Kidney (tissue), 22 donors: ENCODE measurements at places on chromosomes 7 and 10.
A peak's percentile ranks its signal among the peaks of the same experiment; 100 is the strongest.

DNA sequence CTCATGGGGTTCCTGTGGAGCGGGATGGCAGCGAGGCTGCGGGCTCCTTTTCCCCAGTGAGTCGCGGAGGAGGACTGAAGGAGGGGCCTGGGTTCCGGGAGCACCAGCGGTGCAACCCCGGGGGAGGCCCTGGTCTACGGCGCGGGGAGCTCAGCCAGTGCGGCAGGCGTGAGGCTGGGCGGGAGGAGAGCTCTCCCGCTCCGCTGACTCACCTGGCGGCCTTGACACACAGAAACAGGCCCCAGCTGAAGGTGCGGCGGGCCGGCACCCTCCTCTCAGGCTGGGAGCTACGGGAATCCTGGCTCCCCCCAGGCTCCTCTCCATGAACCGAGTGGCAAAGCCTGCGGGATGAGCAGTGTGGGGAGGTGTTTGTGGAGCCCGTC lies 6.8 kb upstream of the NOM1 start:
- H3K27ac ChIP-seq = no peak overlapping the region
- no peaks in the 10 kb centered on the region for H3K27me3 ChIP-seq
- no peaks in the 10 kb centered on the region for H3K36me3 ChIP-seq
- DNase-seq = peak; percentile 66

DNA sequence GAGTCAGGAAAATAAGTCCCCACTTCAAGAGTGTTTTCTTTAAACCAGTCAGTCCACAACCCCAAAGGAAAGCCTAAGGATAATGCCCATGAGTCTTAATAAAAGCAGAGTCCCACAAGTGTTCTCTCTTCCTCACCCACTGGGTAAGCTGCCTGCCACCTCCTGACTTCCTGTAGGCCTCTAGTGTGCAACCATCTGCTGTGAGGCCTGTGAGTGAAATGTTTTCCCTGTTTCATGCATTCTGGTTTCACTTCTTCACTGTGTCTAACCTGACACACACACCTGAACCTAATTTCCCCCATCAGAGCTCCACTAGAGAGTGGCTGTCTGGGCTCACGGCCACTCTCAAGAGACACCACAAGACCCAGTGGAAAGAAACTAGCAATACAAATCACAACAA lies 38.9 kb upstream of the GDF10 start:
- H3K36me3 ChIP-seq = no peaks in the 10 kb centered on the region
- H3K4me1 ChIP-seq = no peaks in the 10 kb centered on the region
- H3K27me3 ChIP-seq = no peaks in the 10 kb centered on the region
- no peak overlapping the region for H3K27ac ChIP-seq
- DNase-seq = no peak
- H3K4me3 ChIP-seq = no peak overlapping the region

DNA sequence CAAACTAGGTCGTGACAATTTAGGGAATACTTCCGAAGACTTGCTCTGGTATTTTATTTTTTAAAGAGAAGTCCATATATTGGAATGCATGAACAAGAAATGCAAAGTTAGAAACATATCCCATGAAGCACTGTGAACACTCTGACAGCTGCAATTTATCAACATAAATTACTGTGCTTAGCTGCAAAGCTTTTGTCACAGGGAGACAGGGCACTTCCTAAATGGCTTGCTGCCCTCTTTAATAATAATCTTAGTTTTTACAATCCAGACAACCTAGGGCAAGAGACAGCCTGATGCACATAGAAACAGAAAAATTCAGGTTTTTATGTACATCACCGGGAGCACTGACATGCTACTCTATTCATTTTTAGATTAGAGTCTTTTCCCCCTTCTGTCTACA lies 78.3 kb upstream of the NOBOX start:
- no peaks in the 10 kb centered on the region for H3K4me1 ChIP-seq
- H3K27ac ChIP-seq = no peak overlapping the region
- H3K36me3 ChIP-seq = no peaks in the 10 kb centered on the region
- H3K27me3 ChIP-seq = no peaks in the 10 kb centered on the region

DNA sequence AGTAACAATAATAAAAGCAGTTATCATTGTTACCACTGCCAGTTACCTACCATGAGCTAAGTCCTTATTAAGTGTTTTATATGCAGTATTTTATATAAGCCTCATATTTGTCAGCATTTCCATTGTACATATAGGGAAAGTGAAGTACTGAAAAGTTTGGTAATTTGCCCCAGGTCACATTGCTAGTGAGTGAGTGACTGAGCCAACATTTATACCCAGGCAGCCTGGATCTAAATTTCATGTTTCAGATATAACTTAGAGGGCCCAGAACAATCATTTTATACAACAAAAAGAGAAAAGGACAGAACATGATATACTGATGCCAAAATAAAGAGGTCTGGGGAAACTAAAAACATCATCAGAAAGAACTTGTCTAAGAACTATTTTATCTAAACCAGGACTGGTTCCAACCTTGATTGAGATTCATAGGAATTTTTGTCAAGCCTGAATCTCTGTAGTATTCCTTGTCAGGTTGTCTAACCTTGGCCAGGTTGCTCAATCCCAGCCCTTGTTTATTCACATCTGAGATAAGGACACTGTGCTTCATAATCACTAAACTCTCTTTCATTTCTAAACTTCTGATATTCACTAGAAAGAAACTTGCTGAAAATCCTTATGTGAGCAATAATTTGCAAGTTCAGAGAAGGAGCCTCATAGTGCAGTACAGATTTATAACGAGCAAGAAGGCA lies 308.2 kb downstream of the IPMK start:
- H3K27ac ChIP-seq = no peak overlapping the region
- no peaks in the 10 kb centered on the region for H3K27me3 ChIP-seq
- H3K36me3 ChIP-seq = no peaks in the 10 kb centered on the region
- no peaks in the 10 kb centered on the region for H3K4me1 ChIP-seq
- H3K4me3 ChIP-seq = no peak overlapping the region

GRCh38 chr10:19290770-19291169 lies 242.2 kb downstream of the MALRD1 start:
- H3K36me3 ChIP-seq = no peaks in the 10 kb centered on the region
- no peak for DNase-seq
- H3K4me3 ChIP-seq = no peak overlapping the region
- no peaks in the 10 kb centered on the region for H3K4me1 ChIP-seq

- H3K27me3 ChIP-seq = no peaks in the 10 kb centered on the region
- H3K4me3 ChIP-seq = no peak overlapping the region
- no peak for DNase-seq
Observed at GRCh38 chr10:99827936-99828335, 45.5 kb downstream of the ABCC2 start.

DNA sequence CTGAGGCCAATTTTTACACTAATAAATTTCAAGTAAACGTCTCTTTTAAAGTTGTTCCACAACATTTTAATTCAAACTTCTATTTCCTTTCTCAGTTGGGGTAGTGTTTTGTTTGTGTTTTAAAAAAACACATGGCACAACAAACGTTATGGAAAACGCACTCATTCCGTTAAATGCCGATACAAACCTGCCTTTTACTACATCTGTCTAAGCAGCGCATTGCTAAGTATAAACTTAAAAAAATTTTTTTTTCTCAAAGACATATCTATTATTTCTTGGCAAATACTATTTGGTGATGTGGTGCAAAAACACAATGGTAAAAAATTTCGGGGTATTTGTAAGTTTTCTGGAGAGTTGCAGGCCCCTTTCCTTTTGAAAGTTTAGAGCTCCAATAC lies 1.4 kb downstream of the SKIDA1 start:
- H3K27me3 ChIP-seq = no peaks in the 10 kb centered on the region
- H3K36me3 ChIP-seq = no peaks in the 10 kb centered on the region
- peak overlapping the region; percentile 67 for H3K4me3 ChIP-seq
- peaks cover 13% of the 10 kb centered on the region for H3K4me1 ChIP-seq

GRCh38 chr7:55532150-55532917 lies 40.0 kb downstream of the VOPP1 start:
- H3K4me1 ChIP-seq = peaks cover 27% of the 10 kb centered on the region
- H3K27me3 ChIP-seq = no peaks in the 10 kb centered on the region
- H3K27ac ChIP-seq = no peak overlapping the region
- DNase-seq = no peak
- H3K4me3 ChIP-seq = no peak overlapping the region

DNA sequence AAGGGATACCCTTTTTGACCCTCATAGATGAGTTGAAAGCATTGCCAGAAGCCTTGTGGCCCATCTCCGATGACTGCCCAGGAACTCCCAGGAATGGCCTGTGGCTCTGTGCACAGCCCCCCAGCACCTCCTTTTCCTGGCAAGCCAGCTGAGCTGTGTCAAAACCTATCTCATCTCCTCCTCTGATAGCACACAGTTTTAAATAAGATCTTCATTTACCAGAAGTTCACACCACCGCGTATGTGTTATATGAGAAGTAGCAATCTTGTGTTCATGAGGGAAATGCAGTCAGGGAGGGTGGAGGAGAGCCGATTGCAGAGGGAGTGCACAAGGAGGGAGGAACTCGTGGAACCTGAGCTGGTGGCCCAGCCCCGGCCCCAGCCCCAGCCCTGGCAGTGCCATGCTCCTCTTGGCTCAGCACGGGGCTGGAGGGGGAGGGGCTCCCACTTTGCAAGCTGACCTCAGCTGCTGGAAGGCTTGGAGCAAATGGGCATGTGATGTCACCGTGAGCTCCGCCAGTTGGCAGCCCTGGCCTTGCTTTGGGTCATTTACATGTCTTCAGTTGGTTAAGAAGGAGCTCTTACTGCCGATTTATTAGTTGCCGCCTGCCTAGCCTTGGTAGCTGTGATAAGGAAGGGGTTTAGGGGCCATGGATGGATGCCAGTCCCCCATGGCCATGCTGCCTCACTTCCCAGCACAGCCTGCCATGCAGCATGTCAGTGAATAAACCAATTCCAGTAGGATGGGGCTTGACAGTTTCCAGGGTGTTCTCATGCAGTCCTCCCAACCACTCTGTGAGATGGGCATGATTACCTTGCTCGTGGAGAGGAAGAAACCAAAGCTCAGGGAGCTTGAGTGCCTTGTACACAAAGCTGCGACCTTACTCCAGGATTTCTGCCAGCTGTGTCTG lies 20.0 kb downstream of the UNC5B start:
- H3K27me3 ChIP-seq = no peaks in the 10 kb centered on the region
- H3K4me3 ChIP-seq = no peak overlapping the region
- peak; percentile 93 for DNase-seq
- peak overlapping the region; percentile 23 for H3K27ac ChIP-seq

GRCh38 chr7:137474540-137475026 lies 131.1 kb upstream of the PTN start:
- H3K4me3 ChIP-seq = no peak overlapping the region
- no peaks in the 10 kb centered on the region for H3K4me1 ChIP-seq
- no peak for DNase-seq
- no peaks in the 10 kb centered on the region for H3K27me3 ChIP-seq
- no peaks in the 10 kb centered on the region for H3K36me3 ChIP-seq
